ENCODE measurements at places on chromosomes 2 and 18.

GRCh38 chr2:159737292-159737916 lies 25.1 kb downstream of the MARCHF7 start:
- DNase-seq: no peak

- DNase-seq: no peak
These were observed 45.2 kb downstream of the DOK1 start for GRCh38 chr2:74599676-74600075.

GRCh38 chr2:29011418-29012060 lies 30.4 kb downstream of the TOGARAM2 start:
- no peak for DNase-seq

GRCh38 chr2:154855138-154855537 lies 156.6 kb downstream of the KCNJ3 start:
- no peak for DNase-seq

DNA sequence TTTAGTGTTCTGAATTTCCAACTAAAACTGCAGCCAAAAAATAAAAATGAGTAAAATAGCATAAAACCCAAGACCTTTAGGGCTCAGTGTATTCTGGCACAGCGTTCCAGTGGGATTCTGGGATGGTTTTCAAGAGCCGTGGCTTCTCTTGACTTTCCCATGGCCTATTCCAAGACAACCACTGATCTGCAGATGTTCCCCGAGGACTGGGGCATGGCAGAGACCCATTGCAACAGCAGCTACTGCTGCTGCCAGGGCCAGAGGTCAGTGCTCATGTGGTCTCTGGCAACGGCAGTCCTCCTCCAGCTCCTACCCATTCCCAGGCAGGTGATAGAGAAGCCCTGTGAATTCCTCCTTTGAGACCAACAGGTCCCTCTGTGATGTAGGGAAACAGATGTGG lies 26.8 kb downstream of the TNP1 start:
- no peak for DNase-seq

GRCh38 chr2:1010415-1010930 lies 59.8 kb downstream of the SNTG2 start:
- no peak for DNase-seq

GRCh38 chr18:8707556-8708300 lies 2.4 kb downstream of the MTCL1 start:
- DNase-seq: no peak

- no peak for DNase-seq
These were observed 13.1 kb downstream of the KLHL14 start for GRCh38 chr18:32759611-32760167.

GRCh38 chr2:70978341-70979179 lies at the start of gene ANKRD53:
Gene ANKRD53 (plus strand): TSS chr2:70978630. CDS start chr2:70978646, 16 bp downstream.
- no peak for DNase-seq

DNA sequence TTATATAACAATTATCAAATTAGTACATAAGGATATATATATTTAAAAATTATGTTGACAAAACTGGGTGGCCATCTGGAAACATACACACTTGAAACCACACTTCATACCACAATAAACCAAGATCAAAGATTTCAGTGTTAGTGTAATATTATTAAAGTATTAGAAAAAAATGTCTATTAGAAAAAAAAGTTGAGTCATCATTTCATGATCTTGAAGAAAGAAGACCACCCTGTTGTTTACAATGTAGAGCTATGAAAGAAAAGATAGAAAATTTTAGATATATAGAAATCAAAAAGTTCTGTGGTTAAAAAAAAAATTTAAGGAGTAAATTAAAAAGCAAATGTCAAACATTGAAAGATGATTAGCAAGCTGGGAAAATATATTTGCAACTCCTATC lies 224.5 kb upstream of the CDH20 start:
- no peak for DNase-seq

GRCh38 chr2:38095996-38096861 lies 20.3 kb upstream of the CYP1B1 start:
- DNase-seq: no peak

DNA sequence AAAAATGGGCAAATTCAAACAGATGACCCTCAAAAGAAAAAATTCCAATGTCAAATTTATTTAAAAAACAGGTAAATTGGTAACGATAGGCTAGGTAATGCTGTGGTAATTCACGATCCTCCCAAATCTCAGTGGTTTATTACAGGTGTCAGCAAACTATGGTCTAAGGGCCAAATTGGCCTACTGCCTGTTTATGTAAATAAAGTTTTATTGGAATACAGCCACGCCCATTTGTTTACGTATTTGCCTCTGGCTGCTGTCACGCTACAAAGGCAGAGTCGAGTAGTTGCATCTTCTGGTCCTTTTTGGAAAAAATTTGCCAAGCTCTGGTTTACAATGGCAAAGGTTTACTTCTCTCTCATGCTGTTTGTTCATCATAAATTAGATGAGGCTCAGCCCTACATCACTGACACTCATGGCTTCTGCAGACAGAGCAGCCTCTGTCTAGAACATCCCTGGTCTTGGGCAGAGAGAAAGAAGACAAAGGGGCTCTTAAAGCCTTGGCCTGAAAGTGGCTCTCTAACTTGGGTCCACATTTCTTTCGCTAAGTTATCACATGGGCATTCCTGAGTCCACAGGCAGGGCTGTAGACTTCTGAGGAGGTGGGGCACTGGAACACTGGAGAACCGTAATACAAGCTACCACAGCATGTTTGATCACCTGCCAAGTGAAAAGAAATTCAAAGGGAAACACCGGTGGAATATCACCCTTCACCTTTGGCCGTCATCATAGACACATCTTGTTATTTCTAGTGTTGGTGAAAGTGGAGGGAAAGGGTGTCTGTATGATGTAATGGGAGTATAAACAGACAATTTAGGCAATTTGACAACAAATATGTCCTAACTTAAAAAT lies 34.8 kb downstream of the SP110 start:
- no peak for DNase-seq

GRCh38 chr2:213086050-213086449 lies 65.4 kb downstream of the IKZF2 start:
- DNase-seq: no peak

DNA sequence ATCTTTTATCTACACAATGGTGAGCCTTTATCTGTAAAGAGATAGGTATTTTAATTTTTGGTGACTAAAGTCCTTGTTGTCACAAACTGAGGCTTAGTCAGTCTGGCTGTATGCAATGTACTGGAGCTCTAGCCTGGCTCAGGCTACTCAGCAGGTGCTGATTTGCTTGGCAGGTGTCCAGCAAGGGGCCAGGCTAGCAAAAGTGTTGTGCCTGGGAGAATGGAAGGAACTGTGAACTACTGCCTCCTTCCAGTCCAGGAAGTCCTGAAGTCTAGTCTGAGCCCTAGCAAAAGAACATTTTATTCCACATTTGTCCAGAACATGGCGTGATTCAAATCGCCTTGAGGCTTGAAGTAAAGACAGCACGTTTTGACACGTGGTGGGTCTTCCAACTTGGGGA lies 260.5 kb downstream of the CCDC85A start:
- no peak for DNase-seq

DNA sequence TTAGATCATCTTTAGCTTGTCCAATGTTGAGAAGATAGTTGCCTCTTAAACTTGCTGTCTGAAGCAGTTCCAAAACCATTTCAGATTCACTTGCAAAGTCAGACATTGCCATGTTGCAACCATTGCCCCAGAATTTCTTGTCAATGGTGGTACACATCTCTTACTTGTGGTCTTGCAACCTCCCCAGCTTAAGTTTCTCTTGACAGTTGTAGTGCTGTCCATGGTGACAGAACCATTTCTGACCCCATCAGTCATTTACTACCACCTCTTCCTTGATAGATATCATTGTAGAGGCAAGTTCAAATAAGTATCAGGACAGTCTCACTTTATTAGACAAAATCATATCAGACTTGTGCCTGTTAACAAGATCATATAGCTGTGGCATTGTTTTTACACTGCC lies 407.2 kb upstream of the HNRNPA3 start:
- DNase-seq: no peak

DNA sequence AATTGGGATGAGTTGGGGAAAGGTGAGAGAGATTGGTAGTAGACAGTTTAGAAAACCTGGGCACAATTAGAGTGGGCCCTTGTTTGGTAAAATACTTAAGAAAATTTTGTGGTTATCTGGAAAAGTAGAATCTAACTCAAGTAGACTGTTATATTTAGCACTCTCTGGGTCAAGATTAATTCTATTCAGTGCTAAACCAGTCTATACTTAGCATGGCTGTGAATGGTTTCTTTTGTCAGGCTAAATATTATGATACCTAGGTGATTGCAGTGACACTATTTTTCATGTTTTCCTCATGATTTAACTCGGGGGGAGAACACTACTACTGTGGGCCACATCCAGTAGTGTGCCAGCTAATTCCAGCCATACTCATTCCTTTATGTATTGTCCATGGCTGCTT lies 58.9 kb downstream of the KIAA1328 start:
- DNase-seq: no peak

- no peak for DNase-seq
These were observed 21.0 kb upstream of the GRB14 start for GRCh38 chr2:164642268-164642667.

GRCh38 chr2:240530181-240530580 lies 27.6 kb downstream of the ANKMY1 start:
- no peak for DNase-seq

DNA sequence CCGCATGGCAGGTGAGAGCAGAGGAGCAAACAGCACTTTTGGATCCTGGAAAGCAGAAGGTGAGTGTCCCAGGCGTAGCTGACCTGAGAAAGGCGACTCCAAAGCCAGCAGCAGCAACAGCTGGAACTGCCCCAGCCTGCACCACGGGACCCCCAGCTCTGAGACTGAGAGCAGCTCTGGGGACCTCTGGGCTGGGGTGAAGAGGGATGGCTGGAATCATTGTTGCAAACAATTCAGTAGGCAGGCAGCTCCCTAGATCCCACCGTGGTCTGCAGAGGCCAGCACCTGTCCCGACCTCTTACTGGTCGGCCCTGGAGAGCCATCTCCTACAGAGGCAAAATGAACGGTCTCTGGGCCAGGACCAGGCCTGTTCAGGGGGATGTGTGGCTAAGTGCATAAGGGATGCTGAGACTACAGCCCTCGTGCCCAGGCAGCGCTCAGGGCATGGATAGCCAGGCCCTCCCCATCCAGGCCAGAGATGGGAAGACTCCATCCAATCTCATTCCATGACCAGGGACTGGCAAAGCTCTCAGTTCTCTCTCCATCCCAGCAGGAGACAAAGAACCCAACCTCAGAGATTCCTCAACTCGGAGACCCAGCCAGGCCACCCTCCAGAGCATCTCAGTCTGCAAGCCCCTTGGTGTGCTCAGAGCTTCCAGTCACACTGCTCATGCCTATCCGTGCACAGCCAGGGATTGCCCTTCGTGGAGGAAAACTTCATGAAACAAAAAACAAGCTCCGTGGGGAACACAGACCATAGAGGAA lies 38.2 kb upstream of the ALPP start:
- DNase-seq: no peak

DNA sequence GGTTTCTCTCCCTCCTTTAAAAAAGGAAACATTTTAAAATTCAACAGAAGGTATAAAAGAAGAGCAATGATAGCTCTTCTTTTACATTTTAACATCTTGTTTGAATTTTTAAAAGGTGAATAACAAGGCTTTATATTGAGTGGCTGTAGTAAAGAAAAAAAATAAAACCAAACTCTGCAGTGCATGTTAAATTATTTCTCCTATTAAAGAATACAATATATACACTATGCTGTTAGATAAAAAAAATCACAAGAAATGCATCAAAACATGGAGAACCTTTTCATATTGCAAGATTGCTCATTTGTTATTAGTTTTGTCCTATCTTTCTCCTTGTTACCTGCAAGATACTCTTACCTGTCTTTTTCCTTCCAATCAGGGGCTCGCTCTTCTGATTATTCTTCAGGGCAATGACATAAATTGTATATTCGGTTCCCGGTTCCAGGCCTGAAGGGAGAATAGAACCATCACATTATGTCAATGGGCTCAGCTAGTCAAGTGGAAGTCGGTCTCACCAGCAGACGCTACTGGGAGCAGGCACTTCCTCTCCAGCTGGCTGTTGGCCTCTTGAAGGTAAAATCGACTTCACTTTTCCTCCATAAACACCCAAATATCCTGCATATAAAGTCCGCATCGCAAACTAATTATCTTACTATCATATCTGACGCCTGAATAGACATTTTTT lies 61.2 kb downstream of the ATIC start:
- DNase-seq: no peak

- DNase-seq: no peak
These were observed 5.4 kb upstream of the MRPS9 start for GRCh38 chr2:105032476-105032875.

GRCh38 chr2:100964681-100965169 lies 37.4 kb upstream of the RPL31 start:
- DNase-seq: no peak

GRCh38 chr2:239589833-239590232 lies 189.0 kb upstream of the HDAC4 start:
- DNase-seq: no peak

DNA sequence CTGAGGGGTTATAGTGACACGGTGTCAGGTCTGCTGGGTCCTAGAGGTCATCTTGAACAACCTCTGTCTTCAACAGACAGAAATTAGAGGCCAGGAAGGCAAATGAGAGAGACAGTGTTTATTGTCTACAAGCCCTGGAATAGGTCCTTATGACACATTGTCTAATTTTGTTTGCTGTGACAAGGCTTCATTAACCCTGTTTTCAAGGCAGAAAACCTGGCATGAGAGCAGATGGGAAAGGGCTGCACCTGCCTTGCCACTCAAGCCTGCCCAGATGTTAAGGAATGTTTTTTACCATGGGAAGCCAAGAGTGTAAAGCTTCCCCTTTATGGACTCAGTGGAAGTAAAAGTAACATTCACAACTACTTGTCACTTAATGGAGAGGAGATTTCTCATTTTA lies 275.3 kb downstream of the KCNS3 start:
- no peak for DNase-seq

- DNase-seq: no peak
These were observed 75.8 kb downstream of the ARHGEF4 start for GRCh38 chr2:130912471-130912870.

DNA sequence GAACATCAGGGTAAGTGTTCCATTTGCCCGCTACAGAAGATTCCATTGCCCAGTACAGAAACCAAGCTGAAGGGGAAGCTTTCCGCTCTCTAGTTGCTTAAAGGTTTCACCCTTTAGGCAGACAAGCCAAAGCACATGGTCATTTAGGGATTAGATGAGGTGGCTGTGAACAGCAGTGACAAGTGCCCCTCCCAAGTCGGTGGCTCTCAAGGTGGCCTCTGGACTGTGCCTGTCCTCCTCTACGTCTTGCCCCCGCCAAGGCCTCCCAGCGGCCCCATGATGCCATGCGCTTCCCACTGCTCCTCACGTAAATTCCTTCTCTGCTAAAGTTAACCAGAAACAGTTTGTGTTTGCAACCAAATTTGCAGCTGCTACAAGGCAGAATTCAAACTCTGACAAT lies 24.2 kb upstream of the PTPN4 start:
- DNase-seq: no peak

All from activated T-helper 2 cell treated with anti-CD3 and anti-CD28 coated beads, Interferon-gamma antibody, Interleukin-2, Interleukin-4, amounts not matched to agents 10 μg/mL and 5 μg/mL and 100 μg/mL, durations not matched to agents 14 hours and 24 hours and 36 hours (primary cell).